Bladder microvascular endothelial cell (primary cell): ENCODE measurements at places on chromosomes 7 and 10. TPM values are rescaled to one million over a fixed set of nuclear protein-coding genes. Genes with fewer than 3 reads are reported as not detected.

NPVF gene
- not detected in 2 replicates for total RNA-seq

ZNF273 gene
- 3.1 and 8.4 TPM in 2 replicates for total RNA-seq

PDZD7 gene
- 0.16 and 0.44 TPM in 2 replicates for total RNA-seq

TNS3 gene
- total RNA-seq, result 3.7 and 47.3 TPM in 2 replicates

MYPN gene
- total RNA-seq, result under 0.01 and 0.16 TPM in 2 replicates

MORN4 gene
- total RNA-seq, result 2.3 and 3.8 TPM in 2 replicates

HOXA9 gene
- 5.0 and 5.7 TPM in 2 replicates for total RNA-seq

ZNF487 gene
- total RNA-seq, result 2.1 and 2.5 TPM in 2 replicates

GPNMB gene
- 0.31 and 0.32 TPM in 2 replicates for total RNA-seq

ATXN7L1 gene
- total RNA-seq, result 2.3 and 11.3 TPM in 2 replicates

SPDYE5 gene
- total RNA-seq, result not detected in 2 replicates

HNRNPA2B1 gene
- 114 and 188 TPM in 2 replicates for total RNA-seq

TEX47 gene
- total RNA-seq, result not detected in 2 replicates

FAM25A gene
- not detected in 2 replicates for total RNA-seq

ZNF282 gene
- 22.3 and 45.0 TPM in 2 replicates for total RNA-seq

INMT gene
- 0.16 and 0.19 TPM in 2 replicates for total RNA-seq

CDHR1 gene
- total RNA-seq, result under 0.01 and 0.13 TPM in 2 replicates

EBF3 gene
- 9.5 and 14.4 TPM in 2 replicates for total RNA-seq
